ENCODE measurements at places on chromosomes 3 and 15.

- no peak for DNase-seq
Observed at GRCh38 chr3:14957925-14958324, 10.5 kb downstream of the NR2C2 start.

DNA sequence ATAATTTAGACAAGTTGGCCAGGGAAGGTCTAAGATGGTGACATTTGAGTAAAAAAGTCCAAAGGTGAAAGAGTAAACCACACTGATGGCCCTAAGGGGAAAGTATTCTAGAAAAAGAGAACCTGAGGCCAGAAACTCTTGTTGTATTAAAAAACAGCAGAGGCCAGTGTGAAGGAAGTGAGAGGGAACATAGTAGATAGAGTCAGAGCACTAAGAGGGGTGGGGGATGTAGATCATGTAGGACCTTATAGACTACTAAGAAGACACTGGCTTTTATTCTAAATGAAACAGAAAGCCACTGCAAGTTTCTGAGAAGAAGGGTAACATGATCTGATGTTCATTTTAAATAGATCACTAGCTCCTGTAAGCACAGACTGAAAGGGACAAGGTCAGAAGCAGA lies 14.5 kb downstream of the POLQ start:
- no peak for DNase-seq

DNA sequence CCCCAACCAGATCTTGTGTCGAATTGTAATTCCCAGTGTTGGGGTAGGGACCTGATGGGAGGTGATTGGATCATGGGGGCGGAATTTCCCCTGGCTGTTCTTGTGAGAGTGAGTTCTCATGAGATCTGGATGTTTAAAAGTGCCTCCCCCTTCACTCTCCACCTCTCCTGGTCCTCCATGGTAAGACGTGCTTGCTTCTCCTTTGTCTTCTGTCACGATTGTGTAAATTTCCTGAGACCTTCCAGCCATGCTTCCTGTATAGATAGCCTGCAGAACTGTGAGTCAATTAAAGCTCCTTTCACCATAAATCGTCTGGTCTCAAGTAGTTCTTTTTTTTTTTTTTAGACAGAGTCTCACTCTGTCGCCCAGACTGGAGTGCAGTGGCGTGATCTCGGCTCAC lies 42.3 kb downstream of the NR1D2 start:
- no peak for DNase-seq

DNA sequence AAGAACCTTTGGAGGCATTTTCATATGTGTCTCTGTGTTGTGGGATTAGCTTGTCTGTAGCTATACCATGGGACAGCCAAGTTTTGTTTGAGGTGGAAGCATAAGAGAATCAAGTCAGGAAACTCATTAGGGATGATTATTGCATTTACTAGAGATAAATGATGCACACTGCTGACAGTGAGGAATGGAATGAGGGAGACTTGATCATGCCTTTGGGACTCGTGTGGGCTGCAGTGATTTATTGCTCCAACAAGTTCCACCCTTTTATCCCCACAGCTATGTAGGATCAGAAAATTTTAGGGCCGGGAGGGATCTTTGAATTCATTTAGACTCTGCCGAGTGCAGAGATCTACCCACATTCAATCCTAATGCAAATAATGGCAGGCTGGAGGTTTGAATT lies 16.3 kb downstream of the ZNF385D start:
- DNase-seq: no peak

DNA sequence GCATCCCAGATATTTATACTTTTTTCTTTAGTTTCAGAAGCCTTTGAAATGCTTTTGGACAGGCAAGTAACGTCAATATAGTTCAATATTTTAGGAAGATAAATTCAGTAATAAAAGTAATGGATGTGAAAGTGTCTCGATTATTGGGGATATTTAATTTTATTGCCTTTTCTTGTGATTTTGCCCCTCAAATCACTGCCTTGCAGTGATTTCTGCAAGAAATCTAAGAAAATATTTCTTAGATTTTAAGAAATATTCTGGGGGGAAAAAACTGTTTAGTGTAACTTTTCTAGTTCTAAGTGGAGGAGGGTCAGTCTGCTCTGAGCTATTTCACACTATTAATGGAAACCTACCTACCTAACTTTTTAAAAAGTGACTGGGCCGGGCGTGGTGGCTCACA lies 33.6 kb downstream of the MGA start:
- DNase-seq: no peak

GRCh38 chr15:43280996-43281395 lies 14.3 kb upstream of the TGM5 start:
- no peak for DNase-seq

DNA sequence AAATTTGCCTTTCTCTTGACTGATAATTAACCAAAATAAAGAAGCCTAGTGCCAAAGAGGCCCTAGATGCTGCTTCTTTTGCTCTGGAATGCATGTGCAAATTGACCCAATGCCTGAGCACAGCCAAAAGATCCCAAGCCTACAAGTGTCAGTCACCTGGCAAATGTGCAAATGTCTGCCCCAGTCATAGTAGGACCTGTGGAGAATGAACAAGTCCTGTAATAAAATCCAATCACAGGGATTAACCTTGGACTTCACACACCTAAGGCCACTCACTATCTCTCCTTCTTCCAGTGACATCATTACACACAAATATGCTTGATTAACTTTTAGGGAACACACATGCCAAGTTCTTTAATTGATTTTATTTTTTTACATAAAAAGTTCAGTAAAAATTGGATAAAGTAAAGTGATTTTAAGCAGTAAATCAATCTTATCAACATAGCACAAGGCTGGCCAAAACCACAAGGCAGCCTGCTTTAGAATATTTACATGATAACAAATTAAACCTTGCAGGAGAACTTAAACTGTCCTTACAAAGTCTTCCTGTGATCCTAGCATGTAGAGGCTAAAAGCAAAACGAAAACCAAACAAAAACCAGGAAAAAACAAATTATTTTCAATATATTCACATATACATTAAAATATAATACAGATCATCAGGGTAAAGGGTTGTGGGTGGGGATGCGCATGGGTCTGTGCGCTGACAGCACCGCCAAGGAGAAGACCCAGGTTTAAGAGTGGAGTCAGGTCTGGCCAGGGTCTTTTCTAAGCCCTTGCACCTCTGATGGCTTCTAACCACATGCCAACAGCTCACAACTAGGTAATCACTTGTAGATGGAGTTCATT lies 36.8 kb downstream of the NBEAL2 start:
- DNase-seq: no peak

DNA sequence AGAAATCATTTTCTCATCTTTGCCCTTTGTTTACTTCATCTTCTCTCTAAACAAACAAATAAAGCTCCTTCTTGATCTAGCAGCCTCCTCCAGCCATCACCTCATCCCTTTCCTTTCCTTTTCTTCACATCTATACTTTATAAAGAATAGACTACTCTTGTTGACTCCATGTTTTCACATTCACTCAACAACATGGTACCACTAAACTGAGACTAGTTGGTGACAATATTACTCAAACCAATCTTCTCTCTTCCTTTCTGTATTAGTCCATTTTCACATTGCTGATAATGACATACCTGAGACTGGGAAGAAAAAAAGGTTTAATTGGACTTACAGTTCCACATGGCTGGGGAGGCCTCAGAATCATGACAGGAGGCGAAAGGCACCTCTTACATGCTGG lies 324.7 kb downstream of the SOX2 start:
- DNase-seq: no peak

DNA sequence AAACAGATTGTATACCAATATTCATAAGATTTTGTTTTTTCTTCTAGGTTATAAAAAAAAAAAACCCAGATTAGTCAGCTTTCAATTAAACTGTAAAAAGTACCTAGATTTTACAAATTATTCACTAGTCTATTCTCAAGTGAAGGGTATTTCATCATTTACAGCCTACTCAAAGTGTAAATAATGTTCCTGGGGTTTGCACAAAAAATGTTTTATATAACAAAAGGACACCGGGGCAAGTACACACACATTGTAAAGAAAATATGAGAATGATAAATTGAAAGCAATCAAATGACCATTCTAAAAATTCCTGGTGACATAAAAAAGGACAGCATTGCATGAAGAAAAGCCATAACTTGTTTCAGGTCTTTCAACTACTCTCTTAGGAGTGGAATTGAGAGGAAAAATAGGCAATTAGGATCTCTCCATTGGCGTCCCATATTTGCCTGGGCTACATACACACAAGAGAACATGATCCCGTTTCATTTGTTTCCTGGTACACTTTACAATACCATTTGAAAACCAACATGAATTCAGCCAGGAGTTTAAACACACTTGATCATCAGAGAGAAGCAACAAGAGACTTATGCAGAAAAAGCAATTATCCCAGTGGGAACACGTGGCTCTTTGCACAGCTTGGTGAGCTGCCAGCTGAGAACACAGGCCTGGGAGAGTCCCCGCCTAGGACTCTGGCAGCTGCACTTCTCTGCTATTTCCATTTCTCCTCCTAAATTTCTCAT lies 1039.2 kb downstream of the ROBO1 start:
- DNase-seq: peak; percentile 74

DNA sequence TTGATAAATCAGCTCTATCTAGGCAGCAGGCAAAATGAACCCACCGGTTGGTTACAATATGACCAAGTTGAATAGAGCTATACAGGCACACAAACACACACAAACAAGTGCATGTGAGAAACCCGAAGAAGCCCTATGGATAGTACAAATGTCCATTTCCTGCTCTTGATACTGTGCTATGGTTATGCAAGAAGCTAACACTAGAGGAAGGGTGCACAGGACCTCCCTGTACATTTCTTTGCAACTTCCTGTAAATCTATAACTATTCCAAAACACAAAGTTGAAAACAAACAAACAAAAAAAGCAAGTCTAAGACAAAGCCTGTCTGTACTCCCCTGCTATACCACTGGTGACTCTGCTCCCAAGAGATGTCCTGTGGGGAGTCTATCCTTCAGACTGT lies 8.2 kb upstream of the FAM240A start:
- DNase-seq: no peak

DNA sequence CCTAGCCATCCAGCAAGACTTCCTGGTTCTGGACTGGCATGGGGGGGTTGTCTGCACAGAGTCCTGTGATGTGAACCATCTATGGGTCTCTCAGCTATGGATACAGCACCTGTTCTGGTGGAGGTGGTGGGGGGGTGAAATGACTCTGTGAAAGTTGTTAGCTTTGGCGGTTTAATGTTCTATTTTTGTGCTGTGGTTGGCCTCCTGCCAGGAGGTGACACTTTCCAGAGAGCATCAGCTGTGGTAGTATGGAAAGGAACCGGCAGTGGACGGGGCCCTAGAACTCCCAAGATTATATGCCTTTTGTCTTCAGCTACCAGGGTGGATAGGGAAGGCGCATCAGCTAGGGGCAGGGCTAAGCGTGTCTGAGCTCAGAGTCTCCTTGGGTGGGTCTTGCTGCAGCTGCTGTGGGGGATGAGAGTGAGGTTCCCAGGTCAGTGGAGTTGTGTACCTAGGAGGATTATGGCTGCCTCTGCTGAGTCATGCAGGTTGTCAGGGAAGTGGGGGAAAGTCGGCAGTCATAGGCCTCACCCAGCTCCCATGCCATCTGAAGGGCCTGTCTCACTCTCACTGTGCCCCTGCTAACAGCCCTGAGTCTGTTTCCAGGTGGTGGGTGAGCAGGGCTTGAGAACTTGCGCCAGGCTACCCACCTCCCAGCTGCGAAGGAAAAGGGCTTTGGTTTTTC lies 7.1 kb upstream of the LARS2 start:
- DNase-seq: no peak

DNA sequence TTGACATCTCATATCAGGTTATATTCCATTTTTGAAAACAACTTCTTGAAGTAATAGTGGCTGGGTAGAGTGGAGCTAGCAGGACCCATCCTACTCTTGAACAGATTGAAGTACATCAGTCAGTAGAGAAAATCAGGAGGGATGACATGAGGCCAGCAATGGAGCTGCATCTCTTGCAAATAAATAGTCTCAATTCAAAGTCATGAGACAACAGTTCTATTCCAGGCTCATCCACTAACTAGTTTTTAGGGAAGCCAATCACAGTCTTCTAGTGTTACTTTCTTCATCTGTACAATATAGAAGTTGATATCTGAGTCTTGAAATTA lies 477.2 kb downstream of the RBMS3 start:
- no peak for DNase-seq

GRCh38 chr15:43527016-43527801 lies 9.8 kb downstream of the MAP1A start:
- no peak for DNase-seq

DNA sequence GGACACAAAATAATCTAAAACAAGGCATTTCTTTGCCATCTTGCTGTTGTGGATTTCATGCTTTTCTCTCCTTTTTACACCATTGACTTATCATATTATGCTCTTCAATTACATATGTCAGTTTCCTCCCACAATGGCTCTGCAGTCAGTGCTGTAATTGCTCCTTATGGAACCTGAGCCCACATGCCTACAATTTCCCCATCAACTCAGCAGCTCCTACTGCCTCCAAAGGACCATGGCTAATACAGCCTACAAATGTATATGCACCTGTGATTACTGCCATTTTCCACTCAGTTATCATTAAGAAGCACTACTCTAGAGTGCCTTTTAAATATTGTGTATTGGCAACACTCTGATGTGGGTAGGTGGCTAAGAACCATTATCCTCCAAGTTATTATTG lies 30.8 kb downstream of the RTP4 start:
- no peak for DNase-seq

DNA sequence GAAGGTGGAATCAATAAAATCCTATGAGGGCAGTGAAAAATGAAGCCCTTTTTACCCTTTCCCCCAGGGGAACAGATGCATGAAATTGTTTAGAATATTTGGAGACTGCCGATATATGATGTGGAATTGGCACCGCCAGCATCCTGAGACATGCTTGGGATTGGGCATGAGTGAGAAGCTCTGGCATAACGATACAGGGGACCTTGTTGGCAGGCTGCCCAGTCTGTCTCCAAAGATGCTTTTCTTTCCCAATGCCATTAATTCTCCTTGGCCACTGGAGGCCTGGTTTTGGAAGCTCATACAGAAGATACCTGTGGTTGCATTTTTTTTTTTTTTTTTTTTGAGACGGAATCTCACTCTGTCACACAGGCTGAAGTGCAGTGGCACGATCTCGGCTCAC lies 800.6 kb upstream of the LMCD1 start:
- DNase-seq: no peak

- no peak for DNase-seq
Observed at GRCh38 chr3:45480218-45480617, 91.8 kb downstream of the LARS2 start.

DNA sequence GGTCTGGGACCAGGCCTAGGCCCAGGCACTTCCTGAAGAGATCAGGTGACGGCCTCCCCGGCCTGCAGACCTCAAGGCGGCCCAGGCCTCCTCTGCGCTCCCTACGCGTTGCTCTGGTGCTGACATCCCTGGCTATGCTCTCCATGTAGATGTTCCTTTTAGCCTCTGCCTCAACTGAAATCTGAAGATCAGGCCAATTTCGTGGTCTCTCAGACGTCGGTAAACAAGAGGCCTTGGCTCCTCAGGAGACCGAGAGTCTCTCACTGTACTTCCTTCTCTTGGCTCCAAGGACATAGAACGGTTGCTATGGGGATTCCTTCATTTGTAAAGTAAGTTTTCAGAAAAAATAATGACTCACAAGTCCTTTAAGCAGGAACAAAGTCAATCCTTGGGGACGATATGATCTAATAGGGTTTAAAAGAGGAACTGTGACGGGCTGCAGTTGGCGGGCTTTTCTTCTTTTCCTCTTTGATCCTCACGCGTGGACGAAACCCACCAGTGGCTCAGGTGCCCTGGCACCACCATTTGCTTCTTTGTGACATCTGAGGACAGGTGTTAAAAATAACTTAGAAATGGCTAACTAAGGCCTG lies 55.6 kb upstream of the CGNL1 start:
- no peak for DNase-seq

- no peak for DNase-seq
Observed at GRCh38 chr3:39261726-39262125, 18.1 kb downstream of the CX3CR1 start.

GRCh38 chr3:51945926-51946705 lies 4.0 kb downstream of the PARP3 start:
- DNase-seq: no peak
